ENCODE measurements at places on chromosomes 6 and 20.

DNA sequence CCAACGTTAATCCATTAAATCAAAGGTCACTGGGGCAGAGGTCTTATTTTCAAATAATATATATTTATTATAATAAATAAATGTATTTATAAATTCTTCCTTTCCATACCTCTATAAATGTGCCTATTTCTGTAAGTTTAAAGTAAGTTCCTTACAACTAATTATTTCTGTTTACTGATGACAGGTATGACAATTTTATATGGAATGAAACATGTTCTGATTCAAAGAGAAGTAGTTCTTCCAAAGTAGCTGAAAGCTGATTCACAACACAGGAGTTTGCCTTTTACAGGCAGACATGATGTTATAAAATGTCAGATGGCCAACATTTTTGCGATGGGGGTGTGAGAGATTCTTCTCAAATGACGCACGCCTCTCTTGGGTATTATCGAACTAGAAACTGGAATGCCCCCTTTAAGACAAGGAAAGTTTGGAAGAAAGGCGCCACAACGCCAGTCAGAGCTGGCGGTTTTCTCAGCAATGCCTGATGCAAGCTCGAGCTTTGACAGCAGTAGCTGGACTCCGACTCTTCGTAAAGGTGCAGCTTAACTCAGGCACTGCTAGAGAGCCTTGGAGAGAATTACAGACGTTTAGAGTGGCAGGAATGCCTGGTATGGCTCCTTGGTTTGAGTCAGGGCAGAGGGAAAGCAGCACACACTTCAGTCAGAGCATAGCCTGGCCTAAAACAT, 92.1 kb downstream of the FOXC1 start:
- DNase-seq: no peak

DNA sequence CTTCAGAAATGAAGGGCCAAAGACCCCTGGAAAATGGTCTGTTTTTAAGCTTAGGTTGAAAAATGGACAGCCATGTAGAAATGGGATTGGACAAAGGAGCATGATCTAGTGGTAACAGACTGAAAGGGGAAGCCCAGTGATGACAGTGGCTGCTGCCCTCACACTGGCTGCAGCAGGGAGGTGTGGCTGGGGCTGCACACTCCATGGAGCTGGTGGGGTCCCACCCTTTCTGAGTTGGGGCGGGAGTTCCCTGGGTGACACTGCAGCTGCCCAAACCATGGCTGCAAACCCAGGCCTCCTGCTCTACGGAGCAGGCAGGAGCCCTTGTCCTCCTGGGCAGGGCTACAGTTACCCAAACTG, 8.5 kb upstream of the PACSIN1 start:
- no peak for DNase-seq

DNA sequence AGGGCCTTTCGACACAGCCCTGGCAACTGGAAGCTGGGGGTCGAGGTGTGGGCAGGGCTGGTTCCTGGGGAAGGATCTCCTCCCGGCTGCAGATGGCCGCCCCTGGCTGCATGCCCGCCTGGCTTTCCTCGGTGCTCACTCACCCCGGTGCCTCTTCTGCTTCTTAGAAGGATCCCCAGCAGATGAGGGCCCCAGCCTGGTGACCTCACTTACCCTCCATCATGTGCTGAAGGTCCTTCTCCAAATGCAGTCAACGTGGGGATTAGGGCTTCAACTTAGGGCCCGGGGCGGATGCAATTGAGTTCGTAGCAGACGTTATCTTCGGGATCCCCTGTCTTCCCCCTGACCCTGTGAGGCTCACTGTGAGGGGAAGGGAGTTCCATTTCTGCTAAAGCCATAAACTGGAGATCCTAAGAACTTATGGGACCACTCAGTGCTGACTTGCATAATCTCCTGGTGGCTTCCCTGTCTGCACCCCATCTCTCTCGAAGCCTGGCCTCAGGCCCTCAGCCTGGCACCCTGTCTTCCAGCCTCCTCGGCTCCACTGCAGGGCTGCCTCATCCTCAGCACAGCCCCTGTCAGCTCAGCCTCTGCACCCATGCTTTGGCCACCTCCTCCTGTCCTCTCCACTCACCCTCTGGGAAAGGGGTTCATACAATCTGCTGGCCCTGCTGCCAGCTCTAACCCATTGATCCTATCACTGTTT, 92.6 kb downstream of the THBS2 start:
- no peak for DNase-seq

DNA sequence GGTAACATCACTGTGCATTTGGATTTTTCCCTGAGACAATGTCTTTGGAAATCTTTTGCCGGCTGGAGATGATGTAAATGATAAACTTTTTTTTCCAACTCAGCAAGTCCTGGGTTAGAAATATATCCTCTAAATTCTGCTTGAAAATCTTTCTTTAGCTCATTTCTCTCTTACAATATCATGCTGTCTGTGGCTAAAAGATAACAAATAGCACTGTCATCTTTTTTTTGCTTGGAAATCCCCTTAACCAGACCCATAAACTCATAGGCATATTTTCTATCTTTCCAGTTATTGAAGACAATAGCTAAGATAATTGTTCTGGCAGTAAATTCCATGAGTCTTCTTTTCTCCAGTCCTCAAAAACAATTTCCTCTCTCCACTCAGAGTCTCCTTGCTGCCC, 481.5 kb downstream of the NKAIN2 start:
- no peak for DNase-seq

DNA sequence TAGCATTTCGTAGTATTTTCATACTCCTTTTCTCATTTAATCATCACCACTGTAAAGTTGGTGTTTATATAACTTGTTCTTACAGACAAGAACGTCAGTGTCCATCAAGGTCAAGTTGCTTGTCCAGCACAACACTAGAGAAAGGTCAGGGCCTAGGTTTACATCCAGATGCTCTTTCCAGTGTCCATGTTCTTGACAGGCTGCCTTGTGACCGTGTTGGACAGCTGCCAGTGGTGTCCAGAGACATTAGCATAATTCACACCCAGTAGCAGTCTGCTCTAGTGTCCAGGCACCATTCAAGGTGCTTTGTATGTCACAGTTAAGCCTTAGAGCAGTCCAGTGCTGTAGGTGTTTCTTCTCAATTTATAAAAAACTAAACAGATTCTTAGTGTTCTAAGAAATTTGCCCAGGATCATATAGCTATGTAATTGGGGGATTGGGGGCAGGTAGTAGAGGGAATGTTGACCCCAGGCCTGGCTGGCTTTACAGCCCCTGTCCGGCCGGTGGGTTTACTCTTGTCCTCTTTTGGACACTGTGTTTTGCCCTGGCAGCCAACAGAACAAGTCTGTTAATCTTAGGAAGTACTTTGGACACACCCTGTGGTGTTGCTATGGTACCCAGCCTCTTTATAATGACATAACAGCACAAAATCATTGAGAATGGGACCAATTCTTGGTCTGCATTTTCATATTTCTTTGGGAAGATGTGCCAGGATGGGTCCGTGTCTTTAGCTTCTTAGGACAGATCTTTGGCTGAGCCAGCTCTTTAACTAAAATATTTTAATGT, 8.0 kb downstream of the STK35 start:
- no peak for DNase-seq

DNA sequence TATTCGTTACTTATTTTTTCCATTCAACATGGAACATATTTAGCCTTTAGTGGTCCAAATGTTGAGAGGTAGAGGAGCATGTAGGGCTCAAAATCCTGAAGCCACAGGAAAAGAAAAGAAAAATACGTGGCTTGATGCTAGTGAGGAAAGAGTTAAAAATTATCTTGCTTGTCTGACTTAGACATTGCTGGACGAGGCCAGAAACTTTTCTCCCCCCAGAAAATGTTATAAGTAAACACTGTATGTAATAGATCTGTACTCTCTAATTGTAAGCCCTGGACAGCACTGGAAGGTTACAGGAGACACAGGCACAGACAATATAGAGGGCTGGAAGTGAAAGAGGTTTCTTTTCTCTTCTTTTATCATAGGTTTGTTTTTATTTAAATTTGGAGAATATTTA, 165.6 kb downstream of the ZFP64 start:
- no peak for DNase-seq

- no peak for DNase-seq
Measured at GRCh38 chr6:37262446-37263026, 4.6 kb upstream of the TMEM217 start.
